ENCODE measurements at places on chromosomes 4 and X.

DNA sequence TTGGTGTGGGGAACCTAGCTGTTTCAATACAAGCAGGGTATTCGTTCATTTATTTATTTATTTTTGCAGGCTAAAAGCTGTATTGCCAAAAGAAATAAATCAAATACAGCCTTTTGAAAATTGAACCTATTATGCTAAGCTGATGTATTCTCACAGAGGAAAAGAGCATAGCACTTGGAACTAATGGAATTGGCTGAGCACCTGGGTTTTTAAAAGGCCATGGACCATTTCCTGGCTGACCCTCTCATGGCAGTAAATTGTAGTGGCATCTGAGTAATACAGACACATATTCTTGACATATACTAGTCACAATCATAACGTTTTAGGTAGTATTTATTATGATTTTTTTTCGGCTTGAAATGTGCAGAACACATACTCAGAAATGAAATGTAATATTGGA, 71.8 kb upstream of the ALG13 start:
- no peak for DNase-seq

GRCh38 chr4:158805635-158806471, 37.0 kb downstream of the FNIP2 start:
- no peak for DNase-seq

GRCh38 chr4:150743564-150744342, 161.8 kb downstream of the MAB21L2 start:
- no peak for DNase-seq

DNA sequence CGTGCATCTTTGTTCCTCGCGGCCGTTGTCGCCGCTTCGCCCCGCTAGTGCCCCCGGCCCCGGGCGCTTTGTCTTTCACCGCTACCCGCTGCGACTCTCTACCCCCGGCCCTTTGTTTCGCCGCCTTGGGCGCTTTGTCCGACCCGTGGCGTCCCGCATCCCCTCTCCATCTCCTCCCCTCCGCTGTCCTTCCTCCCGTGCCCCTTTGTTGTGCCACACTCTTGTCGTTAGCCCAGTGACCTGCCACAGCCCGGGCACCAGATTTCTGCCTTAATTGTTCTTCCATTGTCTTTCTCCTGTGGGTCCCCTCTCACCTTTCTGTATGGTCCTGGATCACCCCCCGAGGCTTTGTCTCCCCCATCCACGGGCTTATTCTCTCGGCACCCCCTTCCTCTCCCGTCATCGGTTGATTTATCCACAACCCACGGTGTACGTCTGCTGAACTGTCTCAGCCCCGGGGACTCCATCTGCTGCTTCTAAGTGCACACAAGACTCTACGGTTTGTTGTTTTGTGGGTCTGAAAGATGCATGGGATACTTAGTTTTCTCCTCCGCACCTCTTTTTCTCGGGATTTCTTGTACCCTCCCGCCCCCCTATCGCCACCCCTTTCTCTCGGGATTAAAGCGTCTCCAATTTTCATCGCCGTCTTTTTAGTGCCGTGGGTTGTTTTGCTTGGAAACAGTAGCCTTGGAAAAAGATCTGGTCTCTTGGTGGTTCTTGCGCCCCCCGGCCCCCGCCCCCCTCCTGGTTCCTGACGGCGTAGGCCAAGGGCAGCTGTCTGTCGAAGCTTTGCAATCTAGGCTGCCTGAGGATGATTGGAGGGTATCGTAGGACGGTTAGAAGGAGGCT, 783 bp downstream of the RBPJ start:
- DNase-seq = no peak

DNA sequence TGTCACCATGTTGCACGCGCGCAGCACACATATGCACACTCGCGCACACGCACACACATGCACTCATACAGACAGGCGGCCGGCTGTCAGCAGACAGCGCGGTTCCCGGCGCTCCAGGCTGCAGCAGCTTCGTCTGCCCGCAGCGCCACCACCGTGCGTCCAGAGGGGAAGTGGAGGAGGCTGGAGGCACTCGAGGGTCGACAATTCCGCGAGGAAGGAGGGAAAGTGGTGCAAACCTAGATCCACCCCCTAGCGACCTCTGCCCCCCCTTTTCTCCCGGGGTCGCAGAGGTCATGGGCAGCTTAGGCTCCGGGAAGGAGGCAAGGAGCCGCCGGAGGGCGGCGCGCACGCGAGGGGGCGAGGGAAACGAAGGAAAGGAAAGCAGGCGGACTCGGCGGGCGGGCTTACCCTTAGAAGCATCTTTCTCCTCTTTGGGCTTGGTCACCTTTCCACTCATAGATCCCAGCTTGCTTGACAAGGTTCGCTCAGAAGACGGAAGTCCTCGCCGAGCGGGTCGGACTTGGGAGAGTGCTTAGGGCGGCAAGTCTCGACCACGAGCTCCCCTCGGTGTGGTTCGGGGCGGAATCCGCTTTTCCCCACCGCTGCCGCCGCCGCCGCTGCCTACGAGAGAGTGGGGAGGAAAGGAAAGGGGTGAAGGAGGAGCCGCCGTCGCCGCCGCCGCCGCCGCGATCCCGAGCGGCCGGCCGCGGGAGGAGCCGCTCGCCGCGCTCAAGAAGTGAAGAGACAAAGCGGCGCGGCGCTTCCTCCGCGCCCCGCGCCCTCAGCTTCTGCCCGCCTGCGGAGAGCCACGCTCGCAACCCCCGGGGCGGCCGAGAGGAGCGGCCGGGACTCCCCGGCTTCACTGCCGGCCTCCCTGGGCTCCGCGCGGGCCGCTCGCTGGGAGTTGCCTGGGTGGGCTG, 326.6 kb upstream of the F9 start:
- no peak for DNase-seq

GRCh38 chr4:86118711-86119110, 241.1 kb downstream of the MAPK10 start:
- DNase-seq = no peak

DNA sequence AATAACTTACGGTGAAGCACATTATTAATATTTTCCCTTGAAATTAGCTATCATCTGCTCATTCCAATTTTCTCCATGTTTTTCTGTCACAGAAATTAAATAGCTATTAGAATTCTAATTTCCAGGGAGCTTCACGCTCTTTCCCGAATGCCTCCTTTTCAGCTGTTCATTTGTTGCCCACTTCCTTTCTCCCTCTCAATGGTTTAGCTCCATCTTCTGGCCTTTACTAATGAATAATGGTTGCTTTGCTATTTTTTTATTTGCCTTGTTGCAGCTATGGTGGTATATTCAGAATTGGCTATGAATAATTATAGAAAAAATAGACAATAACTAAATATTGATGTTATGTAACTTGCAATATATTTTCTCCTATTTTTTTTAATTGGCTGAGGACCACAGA, 70.5 kb downstream of the GRIA2 start:
- no peak for DNase-seq

GRCh38 chrX:31838617-31839016, 766.8 kb upstream of the FTHL17 start:
- no peak for DNase-seq

DNA sequence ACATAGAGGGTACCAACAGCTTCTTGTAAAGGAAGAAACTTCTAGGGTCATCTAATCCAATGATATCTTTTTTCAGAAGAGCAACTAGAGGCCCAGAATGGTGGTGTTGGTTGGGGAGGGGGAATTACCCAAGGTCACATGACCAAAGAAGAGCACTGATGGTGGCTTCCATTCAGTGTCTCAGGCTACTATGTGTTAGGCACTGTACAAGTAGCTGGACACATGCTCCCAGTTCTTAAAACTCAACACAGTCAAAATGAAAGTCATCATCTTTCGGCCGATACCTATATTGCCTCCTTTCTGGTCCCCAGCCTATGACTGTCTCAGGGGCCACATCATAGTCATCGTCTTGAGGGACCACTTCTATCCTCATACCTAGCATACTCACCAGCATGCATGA, 88.1 kb downstream of the ARHGAP6 start:
- no peak for DNase-seq

DNA sequence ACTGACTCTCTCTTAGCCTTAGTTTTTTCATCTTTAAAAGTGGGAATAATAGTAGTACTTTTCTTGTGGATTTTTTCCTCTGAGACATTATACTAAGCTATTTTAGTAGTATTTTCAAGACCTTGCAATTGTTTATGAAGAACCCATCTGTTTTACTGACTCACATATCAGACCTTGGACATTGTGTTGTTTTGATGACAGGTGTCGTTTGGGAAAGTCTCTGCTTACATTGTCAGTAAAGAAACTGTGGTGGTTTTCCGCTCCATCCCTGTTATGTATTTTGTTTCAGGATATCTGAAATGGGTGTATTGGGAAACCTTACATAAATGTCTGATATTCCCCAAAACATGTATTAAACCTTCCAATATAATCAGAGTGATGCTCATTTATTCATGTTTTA, 92.2 kb downstream of the STIM2 start:
- no peak for DNase-seq

DNA sequence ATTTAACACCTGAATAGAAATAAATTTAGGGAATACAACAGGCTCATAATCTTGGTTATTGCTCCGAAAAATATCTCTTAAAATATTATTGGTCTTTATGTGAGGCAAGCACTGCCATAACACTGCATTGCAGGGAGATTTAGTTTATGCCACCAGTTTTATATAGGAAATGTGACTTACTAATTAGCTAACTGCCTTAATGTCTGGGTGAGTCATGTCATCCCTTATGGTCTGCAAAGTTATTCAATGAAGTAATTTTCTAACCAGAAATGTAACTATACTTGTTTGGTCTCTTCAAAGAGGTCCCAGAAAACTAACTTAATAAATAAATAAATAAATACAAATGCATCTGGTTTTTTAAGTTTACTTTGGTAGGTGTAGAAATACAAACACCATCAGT, 597.2 kb downstream of the GALNTL6 start:
- no peak for DNase-seq

DNA sequence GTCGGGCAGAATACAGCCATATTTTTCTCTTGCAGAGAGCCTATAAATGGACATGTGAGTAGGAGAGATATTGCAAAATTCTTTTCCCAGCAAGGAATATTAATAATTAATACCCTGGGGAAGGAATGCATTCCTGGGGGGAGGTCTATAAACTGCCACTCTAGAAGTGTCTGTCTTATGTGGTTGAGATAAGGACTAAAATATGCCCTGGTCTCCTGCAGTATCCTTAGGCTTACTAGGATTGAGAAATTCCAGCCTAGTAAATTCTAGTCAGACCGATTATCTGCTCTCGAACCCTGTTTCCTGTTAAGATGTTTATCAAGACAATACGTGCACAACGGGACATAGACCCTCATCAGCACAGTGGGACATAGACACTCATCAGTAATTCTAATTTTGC, 872.6 kb downstream of the FSTL5 start:
- DNase-seq = no peak

GRCh38 chr4:165803005-165803404, 70.0 kb upstream of the TLL1 start:
- DNase-seq = no peak

DNA sequence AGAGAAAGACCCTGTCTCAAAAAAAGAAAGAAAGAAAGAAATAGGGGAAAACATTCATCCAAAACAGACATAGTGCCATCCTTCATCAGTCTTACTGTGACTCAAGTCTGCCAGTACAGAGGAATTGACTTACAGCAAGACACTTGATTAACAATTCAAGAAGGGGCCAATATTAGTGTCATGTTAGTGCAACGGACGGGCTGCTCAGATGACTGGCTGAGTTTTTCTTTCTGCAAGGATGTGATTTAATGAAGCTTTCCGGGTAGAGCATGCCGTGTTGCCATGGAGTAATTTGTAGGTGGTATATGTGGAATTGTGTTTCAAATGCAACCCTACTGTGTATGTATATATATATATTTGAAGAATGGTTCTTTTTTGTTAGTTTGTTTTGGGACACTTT, 12.6 kb upstream of the MFAP3L start:
- DNase-seq = no peak

GRCh38 chr4:94447754-94448411, 3.9 kb upstream of the PDLIM5 start:
- no peak for DNase-seq

DNA sequence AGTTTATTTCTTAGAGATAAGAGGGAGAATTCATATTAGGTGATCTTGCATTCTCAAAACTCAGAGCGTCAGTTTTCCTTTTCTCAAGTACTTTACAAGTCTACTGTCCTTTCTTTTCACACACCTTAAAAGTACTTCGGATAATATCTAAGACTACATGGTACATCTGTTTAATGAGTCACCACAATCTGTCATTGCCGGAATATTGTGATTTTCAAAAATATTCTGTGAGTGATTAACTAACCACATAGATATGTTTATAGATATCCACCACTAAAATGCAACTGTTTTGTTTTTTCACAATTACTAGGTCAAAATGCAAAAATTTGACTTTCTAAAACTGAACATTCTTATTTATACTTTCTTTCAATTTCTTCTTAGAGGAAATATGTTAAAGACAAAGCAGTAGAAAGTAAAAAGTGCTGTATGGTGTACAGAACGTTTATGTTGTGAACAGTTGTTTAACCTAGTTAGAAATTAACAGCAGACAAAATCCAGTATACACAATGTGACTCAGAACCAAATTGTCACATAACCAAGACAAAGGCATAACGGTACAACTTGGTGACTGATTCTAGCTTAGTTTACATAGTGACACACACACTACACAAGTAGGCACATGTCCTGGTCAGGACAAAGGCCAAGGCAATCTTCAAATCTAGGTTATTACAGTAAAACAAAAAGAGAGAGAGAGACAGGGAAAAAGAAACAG, 482.9 kb downstream of the NAF1 start:
- no peak for DNase-seq

DNA sequence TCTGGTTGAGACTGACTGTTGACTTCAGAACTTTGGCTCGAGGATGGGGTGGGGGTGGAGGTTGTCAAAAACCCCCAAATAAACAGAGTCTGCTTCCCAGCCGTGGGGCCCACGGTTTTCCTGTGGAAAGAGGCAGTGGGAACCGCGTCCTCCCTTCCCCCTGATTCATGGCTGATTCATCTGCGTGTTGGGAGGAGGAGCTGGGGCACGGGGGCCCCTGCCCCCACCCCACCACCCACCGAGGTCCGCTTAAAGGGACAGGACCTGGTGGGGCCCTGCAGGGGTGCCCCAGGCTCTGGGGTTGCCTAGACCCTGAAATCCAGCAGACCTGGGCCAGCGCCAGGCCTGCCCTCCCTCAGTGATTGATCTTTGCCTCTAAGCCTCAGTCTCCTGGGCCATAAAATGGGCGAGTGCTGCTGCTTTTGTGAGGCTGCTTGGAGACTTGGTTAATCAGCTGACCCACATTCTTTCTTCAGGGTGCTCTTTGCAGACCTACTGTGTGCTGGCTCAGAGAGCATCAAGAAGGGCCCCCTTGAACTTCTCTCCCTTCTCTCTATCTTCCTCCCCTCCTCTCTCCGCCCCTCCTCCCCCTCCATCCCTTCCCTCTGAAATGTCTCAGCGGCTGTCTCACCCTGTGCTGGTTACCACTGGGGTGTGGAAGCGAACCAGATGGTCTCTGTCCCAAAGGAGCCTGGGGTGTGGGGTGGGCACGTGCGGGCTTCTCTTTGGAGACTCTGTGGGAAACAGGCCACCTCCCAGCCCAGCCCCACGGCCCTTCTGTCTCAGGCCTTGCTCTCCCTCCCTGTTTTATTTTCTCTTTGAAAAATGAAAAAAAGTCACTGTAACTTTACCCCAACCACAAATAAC, 9.1 kb downstream of the HTRA3 start:
- DNase-seq = no peak

GRCh38 chr4:89752932-89753598, 83.9 kb downstream of the SNCA start:
- DNase-seq = no peak

All from stimulated activated CD8-positive, alpha-beta memory T cell treated with anti-CD3 and anti-CD28 coated beads, Interleukin-15, amount 100 ng/mL, for 48 hours (primary cell).